ENCODE measurements at places on chromosomes 1 and 21. TPM values are rescaled to one million over a fixed set of nuclear protein-coding genes. Genes with fewer than 3 reads are reported as not detected.

- H3K27me3 ChIP-seq: no peaks in the 10 kb centered on the region
- H3K36me3 ChIP-seq: no peaks in the 10 kb centered on the region
- no peak for DNase-seq
These were observed 126.7 kb downstream of the NR5A2 start for GRCh38 chr1:200154069-200154767.

DNA sequence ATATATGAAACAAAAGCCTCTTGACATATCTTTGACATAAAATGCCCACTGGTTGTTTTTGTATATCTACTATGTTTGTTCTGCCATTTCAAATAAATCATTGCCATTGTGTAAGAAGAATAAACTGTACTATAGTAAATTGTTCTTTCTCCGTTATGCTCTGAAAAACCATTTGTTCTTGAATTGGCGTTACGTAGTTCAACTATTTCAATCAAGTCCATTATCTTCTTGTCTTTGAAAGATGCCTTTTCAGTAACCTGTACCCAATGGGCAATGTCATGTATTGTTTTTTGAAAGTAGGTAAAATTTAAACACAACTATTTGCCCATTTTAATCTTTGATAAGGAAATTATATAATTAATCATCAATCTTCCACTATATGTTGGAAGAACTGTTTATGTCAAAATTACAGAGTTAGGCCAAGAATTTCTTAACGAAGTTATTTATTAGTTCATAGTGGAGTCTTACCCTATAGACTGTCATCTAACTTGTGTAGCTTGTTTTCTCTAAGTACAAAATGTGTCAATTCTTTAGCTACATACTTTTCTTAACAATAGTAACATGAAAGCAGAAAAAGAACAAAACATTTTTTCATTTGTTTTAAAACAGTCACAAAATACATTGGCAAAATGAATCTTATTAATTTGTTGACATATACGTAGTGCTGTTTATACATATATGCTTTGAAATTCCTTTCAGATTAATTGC lies 294.8 kb downstream of the PTPRC start:
- peak overlapping the region; percentile 61 for H3K4me3 ChIP-seq
- H3K27me3 ChIP-seq: no peaks in the 10 kb centered on the region
- H3K36me3 ChIP-seq: no peaks in the 10 kb centered on the region

- no peaks in the 10 kb centered on the region for H3K36me3 ChIP-seq
- H3K27me3 ChIP-seq: no peaks in the 10 kb centered on the region
- no peak for DNase-seq
These were observed 81.5 kb upstream of the LRIF1 start for GRCh38 chr1:111045033-111045722.

DNA sequence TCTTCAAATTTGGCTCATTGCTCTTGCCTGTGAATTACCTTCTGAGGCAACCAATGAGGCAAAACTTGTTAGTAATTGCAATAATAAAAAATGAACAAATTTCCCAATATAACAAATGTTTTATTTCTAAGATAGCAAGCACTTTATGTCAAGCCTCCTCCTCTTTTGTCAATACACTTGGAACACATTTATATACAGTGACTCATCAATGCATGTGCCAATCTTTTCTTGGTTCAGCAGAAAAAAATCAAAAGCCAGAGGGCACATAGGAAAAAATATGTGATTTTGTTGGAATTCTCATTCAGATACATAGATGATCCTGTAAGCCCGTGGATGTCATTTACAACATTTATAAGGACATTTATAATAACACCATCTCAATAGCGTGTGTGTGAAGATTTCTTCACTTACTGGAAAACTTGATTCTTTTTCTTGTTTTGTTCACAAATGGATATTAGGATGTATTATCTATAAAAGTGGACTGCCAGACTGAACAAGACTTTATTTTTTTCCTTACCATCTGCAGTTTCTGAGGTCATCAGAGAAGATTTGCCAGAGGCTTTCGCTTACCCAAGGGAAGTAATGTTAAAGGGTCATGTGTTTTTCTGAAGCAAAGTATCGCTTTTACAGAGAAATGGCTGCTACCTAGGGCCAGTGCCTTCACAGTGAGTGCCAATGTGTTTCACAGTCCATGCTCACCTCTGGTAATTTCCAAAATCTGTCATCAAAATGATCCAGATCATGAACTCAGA lies 645.7 kb upstream of the PTBP2 start:
- no peak overlapping the region for H3K27ac ChIP-seq
- no peak overlapping the region for H3K4me3 ChIP-seq
- H3K36me3 ChIP-seq: no peaks in the 10 kb centered on the region
- H3K27me3 ChIP-seq: no peaks in the 10 kb centered on the region
- H3K4me1 ChIP-seq: no peaks in the 10 kb centered on the region

GRCh38 chr1:70355920-70356319 lies 1.4 kb upstream of the ANKRD13C start:
- no peaks in the 10 kb centered on the region for H3K36me3 ChIP-seq
- no peak overlapping the region for H3K27ac ChIP-seq
- no peaks in the 10 kb centered on the region for H3K27me3 ChIP-seq
- peaks cover 29% of the 10 kb centered on the region for H3K4me1 ChIP-seq
- no peak overlapping the region for H3K4me3 ChIP-seq

GRCh38 chr1:67191668-67192520 lies 25.6 kb downstream of the IL23R start:
- no peaks in the 10 kb centered on the region for H3K4me1 ChIP-seq
- H3K27ac ChIP-seq: no peak overlapping the region
- DNase-seq: no peak
- no peaks in the 10 kb centered on the region for H3K27me3 ChIP-seq

DNA sequence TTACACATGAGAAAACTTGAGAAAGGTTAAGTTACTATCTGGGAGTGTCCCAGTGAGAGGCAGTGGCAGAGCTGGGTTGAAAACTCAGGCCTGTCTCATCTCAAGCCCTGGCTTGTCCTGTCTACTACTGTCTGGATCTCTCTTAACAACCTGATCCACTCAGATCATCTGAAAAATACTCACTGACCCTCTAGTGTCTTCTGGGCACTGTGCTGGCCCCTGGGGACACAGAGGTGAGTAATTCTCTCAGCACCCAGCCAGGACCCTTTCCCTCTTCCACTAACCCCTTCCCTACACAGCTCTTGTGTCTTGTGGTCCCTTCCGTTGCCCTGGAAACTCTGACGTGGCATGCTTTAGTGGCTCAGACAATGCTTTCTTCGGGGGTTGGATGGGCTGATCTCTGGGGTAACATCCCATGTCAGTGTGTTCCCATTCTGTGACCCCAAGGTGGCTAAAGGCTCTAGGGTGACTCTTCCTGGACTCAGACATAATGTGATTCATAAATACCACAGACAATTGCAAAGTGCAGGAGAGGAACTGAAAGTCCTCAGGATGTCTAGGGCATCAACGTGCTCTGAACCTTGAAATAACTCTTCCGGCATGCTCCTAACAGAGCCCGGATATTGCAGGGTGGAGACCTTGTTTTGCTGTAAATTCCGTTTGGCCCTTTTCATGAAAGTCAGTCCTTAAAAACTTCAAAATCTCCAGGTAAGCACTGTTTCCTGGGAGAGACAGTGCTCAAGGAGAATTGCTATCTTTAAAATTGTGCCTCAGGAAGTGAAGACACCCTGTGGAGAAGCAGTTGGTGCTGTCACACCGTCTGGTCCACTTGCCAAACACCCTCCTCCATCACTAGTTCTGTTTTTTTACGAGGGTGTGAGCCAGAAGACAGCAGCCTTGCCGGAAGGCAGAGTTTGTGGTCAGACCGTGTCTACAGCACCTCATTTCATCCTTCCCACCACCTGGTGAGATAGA lies 4.0 kb downstream of the SHISAL2A start:
- no peaks in the 10 kb centered on the region for H3K36me3 ChIP-seq
- peaks cover 7% of the 10 kb centered on the region for H3K27me3 ChIP-seq
- H3K27ac ChIP-seq: no peak overlapping the region
- DNase-seq: no peak

DNA sequence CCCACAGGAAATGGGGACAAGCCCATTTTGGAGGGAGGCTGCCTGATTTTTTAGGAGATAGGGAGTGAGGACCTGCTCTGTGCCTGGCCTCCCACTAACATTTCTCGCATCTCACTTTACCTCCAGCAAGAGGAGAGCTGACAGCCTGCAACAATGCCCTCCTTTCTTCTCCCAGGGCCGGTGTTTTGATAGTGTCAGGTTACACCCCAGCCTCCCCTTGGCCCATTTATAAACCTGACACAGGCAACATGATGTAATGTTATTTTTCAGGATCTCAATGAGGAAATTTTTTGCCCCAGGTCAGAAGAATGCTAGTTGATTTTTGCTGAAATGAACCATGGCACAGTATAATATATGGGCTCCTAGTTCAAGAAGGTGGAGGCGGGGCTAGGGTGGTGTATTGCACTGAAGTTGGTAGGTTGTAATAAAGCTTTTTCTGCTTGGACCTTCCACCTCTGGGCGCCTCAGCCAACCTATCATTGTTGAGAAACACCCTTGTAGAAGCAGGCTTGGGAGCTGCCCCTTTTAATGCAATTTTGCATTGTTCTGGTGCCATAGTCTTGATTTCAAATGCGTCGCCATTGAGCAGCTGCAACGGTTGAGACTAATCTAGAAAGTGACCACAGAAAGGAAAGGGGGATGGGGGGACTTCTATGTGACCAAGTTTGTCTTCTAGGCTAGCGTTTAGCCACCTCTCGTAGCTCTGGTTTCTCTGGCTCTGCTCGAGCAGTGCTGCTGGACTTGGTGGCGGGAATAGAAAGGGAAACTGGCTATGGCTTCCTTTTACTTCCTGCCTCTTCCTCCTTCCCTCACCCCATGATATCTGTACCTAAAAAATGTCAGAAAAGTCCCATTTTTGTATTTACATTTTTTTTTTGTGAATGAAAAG lies 53.0 kb downstream of the PBX1 start:
- peaks cover 32% of the 10 kb centered on the region for H3K4me1 ChIP-seq
- H3K36me3 ChIP-seq: no peaks in the 10 kb centered on the region
- no peak overlapping the region for H3K4me3 ChIP-seq

- no peak overlapping the region for H3K4me3 ChIP-seq
- peaks cover 20% of the 10 kb centered on the region for H3K36me3 ChIP-seq
- H3K27me3 ChIP-seq: no peaks in the 10 kb centered on the region
These were observed 3.2 kb upstream of the NADK start for GRCh38 chr1:1781526-1781903.

DNA sequence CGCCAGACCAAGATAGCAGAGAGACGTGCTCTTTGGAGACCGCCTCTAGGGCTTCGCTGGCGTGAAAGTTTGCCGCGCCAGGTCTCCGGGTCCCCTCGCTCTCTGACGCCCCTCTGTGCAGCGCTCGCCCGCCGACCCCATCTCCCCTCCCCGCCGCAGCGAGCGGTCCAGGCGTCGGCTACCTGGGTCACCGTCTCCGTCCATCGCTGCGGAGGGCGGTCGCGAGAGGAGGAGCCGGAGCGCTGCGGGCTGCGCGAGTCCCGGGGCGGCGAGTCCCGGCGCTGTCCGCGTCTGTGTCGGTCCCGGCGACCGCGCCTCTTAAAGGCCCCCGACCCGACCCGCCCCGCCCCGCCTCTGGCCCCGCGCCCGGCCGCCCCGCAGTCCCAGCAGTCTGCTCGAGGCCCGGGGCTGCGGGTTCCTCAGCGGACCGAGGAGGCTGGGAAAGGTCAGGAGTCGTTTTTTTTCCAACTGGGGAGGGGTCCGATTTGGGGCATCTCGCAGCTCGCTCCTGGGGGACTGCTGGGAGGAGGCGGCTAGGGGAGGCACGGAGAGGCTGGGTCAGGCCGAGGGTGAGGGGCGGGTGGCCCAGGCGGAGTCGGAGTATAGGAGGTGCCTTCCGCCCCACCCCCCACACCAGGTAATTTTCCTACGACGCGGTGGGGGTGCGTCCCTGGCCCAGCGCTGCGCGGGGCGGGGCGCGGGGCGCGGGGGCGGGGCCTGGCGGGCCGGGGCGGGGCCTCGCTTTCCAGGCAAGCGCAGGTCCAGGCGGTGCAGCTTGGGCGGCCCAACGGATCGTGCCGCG lies at the start of the genes FBXO2 and FBXO44:
Gene FBXO2, minus strand, starts transcription at position 293 of the 802 bp plus-strand sequence. Its CDS starts 89 bp downstream, at position 204.
Gene FBXO44, plus strand, starts transcription at position 741 of the 802 bp plus-strand sequence. CDS start 959 bp downstream, outside the sequence.
- peak; percentile 50 for DNase-seq
- H3K36me3 ChIP-seq: no peaks in the 10 kb centered on the region
- peak within 1 kb of the TSS; percentile 75 for H3K4me3 ChIP-seq
- no peaks in the 10 kb centered on the region for H3K27me3 ChIP-seq
- H3K4me1 ChIP-seq: peaks cover 26% of the 10 kb centered on the region

GRCh38 chr1:30106125-30106524 lies 617.3 kb downstream of the MATN1 start:
- peak; percentile 28 for DNase-seq
- H3K4me1 ChIP-seq: no peaks in the 10 kb centered on the region
- H3K27ac ChIP-seq: no peak overlapping the region

- no peak for DNase-seq
- peaks cover 49% of the 10 kb centered on the region for H3K4me1 ChIP-seq
- no peaks in the 10 kb centered on the region for H3K27me3 ChIP-seq
- peak overlapping the region; percentile 96 for H3K27ac ChIP-seq
These were observed 77.8 kb downstream of the MAN1C1 start for GRCh38 chr1:25694167-25695007.

DNA sequence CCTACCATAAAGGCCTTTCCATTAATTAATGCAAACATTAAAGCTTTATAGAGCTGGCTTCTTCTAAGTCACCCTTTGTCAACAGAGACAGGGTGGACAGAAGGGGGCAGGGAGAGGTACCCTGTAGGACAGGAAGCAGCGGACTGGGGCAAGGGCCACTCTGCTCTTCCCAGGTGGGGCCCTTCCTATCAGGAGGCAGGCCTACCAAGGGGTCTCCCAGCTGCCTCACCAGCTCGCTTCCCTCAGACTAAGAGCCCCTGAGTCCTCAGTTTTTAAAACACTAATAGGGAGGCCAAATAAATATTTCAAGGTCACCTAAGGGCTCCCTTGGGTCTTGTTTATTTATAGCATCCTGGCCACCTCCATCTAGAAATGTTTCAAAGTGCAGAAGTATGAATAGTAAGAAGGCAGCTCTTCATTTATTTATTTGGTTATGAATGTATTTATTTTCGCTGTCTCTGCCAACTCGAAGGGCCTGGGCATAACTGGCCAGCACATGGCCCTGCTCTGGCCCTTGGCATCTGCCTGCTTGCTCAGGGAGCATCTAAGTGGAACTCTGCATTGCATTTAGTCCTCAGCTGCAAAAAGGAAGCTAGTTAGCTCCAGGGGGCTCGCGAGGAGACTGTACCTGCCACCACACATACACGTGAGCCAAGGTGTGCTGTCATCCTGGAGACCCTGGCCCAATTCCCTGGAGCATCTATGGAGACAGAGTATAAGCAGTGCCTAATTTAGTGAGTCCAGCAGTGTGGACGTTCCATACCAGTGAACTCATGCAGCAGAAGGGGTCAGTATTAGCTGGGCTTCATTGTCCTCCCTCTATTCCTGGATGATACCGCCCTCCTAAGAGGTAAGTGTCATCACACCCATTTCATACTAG lies 395.1 kb upstream of the VAMP3 start:
- peak; percentile 7 for DNase-seq
- H3K36me3 ChIP-seq: no peaks in the 10 kb centered on the region
- no peaks in the 10 kb centered on the region for H3K4me1 ChIP-seq
- no peak overlapping the region for H3K4me3 ChIP-seq
- no peak overlapping the region for H3K27ac ChIP-seq
- no peaks in the 10 kb centered on the region for H3K27me3 ChIP-seq

- no peaks in the 10 kb centered on the region for H3K36me3 ChIP-seq
- DNase-seq: no peak
- no peak overlapping the region for H3K4me3 ChIP-seq
- H3K27me3 ChIP-seq: no peaks in the 10 kb centered on the region
These were observed 3.8 kb downstream of the MASP2 start for GRCh38 chr1:11042995-11043874.

Gene PLA2G2F
- not detected for polyA plus RNA-seq

Gene PYHIN1
- 0.15 TPM for polyA plus RNA-seq

Gene KCNE1
- polyA plus RNA-seq: 1.7 TPM

Gene ZMYM4
- polyA plus RNA-seq: 12.6 TPM

Gene TNFAIP8L2
- polyA plus RNA-seq: 2.0 TPM

Gene S100A2
- 5.1 TPM for polyA plus RNA-seq

Gene COL9A2
- 0.91 TPM for polyA plus RNA-seq
